ENCODE measurements at places on chromosomes 4 and X. TPM values are rescaled to one million over a fixed set of nuclear protein-coding genes. Genes with fewer than 3 reads are reported as not detected.

Gene LDOC1
- total RNA-seq: 7.7 TPM

Gene PLK4
- total RNA-seq: 11.5 TPM

DNA sequence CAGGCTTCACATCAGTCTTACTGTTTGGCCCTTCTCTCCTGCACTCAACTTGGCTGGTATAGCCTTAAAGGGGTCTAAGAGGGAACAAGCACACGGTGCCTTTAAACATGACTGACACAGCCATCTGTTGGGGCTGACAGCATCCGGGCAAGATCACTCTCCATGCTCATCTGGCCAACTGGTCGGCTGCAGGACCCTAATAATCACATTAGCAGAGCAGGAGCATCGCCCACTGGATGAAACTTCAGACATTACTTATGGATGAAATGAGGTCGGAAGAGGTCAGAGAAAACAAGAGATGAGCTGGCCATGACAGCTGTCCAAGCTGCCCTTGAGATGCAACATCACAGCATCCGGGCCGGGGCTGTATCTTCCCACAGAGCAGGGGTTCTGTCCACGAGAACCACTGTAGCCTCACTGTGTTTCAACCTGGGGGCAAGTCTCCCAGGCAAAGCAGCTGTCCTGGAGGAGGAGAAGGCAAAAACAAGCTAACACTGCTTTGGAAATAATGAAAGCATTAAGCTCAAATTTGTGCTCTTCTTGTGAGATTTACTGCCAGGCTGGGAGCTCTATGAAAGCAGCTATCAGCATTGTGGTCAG lies 94.4 kb upstream of the TTC29 start:
- DNase-seq: no peak

DNA sequence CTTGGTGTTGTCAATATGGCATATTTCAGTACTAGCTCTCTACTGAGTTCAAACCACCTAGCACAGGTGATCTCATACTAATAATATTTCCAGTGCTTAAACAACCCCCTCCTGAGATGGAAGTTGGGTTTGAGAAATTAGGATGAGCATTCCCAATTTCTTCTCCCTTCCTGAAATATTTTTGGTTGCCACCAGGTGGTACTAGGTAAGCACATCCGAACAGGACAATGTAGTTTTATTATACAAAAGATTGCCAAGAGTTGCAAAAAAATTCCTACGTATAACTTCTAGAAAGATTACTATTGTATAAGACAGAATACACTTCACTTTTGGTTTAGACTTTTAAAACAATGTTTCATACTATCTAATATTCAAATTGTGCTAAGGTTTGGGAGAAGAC lies 484.5 kb downstream of the PACRGL start:
- peak; percentile 25 for DNase-seq

GRCh38 chrX:48591255-48591791 lies 6.0 kb upstream of the WDR13 start:
- DNase-seq: no peak

GRCh38 chr4:56303921-56304320 lies 83.4 kb downstream of the AASDH start:
- no peak for DNase-seq

- peak; percentile 5 for DNase-seq
These were observed 140.5 kb downstream of the LRBA start for GRCh38 chr4:150874338-150875226.

GRCh38 chrX:65488495-65488894 lies 46.1 kb downstream of the LAS1L start:
- DNase-seq: no peak

- DNase-seq: no peak
These were observed 11.2 kb downstream of the BLTP1 start for GRCh38 chr4:122163301-122163700.

DNA sequence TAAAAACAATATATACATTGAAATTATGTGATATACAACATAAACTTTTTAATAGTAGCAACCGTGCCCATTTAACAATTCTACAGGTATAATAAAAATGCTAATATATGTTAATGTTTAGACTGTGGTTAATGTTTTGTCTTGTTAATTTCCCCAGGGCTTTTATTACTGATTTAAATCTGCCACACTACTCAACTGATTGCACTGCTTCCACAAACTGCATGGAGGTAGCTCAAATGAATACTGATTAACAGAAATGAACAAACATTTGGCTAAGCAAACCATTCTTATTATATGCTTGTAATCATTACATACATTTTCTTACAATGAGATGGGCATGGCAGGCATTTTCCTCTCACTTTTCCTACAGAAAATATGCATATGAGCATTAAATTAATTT lies 275.9 kb downstream of the GPC3 start:
- no peak for DNase-seq

DNA sequence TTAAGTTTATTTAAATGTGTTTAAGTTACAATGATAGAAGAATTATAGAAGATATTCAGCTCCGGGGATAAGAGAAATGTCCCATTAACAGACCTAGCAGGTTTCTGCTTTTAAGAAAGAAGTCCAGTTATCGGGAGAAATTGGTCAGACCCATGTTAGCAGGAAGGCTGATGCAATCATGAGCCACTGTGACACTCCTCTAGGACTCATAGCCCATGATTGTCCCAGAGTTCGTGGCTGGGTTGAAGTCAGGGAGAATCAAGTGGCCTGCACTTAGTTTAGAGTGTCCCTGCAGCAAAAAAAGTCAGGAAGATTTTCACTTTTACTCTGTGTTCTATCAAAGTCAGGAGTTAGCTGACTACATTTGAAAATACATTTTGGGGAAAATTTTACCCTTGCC lies 72.0 kb downstream of the TMEM144 start:
- DNase-seq: no peak

- no peak for DNase-seq
These were observed 152.7 kb upstream of the FTHL17 start for GRCh38 chrX:31224381-31225012.

Measured in spinal cord (tissue), 10 donors.